Muscle of leg (tissue), 16 donors: ENCODE measurements at places on chromosomes 2 and 18. TPM values are rescaled to one million over a fixed set of nuclear protein-coding genes. Genes with fewer than 3 reads are reported as not detected.

- no peak for DNase-seq
Observed at GRCh38 chr2:191719938-191720337, 42.0 kb downstream of the NABP1 start.

OSR1 gene
- polyA plus RNA-seq: 12.1 TPM

DNA sequence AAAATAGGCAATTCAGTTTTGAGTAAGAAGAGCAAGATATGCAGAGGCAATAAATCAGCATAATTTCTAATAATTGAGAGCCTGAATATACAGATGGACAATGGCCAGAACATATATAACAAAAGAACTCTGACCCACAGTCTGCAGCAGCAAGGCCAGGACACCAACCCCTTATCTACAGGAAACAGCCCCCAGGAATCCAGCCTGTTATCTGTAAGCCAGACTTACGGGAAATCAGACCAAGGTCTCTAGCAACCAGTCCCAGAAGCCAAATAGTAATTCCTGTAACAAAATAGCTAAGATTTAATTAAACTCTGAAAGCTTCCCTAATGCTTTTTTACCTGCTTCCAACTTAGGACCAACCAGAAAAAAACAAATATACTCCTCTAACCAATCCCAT lies 434.5 kb upstream of the GYPC start:
- DNase-seq: no peak

DNA sequence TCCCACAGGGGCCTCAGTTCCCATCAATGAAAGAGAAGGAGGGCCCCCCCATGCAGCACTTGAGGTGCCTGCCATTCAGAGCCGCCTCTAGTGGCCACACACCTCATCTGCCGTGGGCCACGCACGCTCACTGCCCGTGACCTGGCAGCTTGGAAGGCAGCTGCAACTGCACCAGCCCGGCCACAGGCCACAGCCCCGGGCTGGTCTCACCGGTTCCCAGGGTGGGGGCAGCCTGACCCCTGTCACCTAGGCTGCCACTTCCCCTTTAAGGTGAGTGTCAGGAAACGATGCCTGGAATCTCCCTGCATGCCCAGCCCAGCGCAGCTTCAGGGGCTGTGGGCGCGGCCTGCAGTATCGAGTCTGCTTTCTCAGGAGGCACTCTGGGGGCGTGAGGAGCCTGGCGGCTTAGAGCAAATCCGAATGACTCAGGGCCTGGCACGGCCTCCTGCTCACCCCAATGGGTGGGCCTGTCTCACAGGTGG lies 2.6 kb downstream of the MAB21L4 start:
- peak; percentile 36 for DNase-seq

DNA sequence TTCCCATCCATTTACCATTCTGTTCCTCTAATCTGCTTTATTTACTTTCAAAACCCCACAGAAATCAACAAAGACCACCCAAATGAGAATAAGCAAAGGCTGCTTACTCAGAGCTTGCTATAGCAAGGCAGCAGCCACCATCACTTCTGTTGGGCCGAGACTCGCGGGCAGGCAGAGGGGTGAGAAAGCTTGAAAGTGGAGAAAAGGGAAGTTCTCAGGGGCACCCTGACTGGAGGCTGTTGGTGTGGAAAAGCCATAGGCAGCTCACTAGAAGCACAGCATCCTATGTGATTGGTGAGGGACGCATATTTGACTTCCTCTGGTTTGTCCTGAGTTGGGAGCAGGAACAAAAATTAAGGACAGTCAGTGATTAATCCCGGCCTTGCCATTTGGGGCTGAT lies 269.7 kb upstream of the THSD7B start:
- DNase-seq: no peak
